ENCODE measurements at places on chromosomes 2 and 18. TPM values are rescaled to one million over a fixed set of nuclear protein-coding genes. Genes with fewer than 3 reads are reported as not detected.

DNA sequence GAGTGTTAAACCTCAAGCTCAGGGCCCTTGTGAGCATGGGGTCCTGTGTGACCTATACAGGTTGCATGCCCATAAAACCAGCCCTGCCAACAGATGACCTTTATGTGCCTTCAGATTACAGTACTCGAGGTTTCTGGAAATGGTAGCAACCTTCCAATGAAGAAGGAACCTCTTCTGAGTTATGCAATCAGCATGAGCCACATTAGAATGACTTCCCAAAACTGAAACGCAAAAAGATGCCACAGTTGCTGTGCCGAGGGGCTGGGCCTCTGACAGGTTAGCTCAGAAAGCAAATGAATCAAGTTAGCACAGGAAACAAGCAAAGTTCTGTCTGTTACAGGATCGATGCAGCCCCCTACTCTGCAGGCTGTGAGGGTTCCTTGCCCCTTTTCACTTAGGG, 37.7 kb downstream of the TGFA start:
- no peak for DNase-seq

- DNase-seq = no peak
Observed at GRCh38 chr2:14547830-14548229, 84.7 kb upstream of the LRATD1 start.

GRCh38 chr2:46462936-46463335, 16.4 kb upstream of the TMEM247 start:
- no peak for DNase-seq

The GPR39 gene
- total RNA-seq = 1.4 TPM

DNA sequence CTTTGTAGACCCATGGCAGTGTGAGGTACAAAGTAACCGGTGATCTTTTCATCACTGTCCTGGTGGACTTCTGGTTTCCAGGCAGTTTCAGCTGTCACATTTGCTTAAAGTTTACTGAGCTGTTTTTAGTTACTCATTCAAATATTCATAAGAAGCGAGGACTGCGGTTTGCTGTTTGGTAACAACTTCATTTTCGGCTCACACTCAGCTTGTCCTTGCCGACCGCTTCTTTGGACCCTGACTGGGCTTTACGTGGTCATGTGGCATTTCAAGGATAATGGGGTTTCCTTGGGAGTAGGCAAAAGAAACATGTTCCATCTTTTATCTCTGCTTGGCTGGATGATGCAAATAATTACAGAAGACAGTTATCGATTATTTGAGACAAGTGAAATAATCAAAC, 350.7 kb downstream of the PAX3 start:
- no peak for DNase-seq

- peak; percentile 88 for DNase-seq
Observed at GRCh38 chr18:1784113-1784512, 787.2 kb downstream of the METTL4 start.

The MOCOS gene
- 1.1 TPM for total RNA-seq

- no peak for DNase-seq
Observed at GRCh38 chr2:142824756-142825155, 52.7 kb upstream of the KYNU start.

DNA sequence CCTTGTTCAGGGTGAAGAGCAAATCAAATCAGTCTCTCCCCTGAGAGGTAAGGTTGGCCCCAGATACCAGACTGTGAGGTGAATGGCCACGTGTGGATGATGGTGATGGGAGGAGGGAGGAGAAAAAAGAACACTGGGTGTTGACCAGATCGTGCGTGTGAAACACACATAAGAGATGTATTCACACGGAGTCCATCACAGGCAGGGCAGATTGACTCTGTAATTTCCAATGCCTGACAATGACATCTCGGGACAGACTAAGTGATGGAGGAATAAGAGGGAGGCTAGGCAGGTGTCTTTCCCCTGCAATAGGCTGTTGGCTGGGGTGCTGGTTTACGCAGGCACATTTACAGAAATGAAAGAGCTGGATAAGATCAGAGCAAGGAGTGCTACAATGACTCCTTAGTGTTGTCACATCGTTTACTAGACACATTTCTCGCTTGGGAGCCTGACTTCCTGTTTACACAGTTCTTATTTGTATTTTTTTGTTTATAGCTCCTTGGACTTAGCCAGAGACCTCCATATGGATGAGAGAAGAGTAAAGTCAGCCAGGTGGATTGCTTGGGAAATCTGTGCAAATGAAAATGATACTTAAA, 43.1 kb downstream of the CPO start:
- no peak for DNase-seq

DNA sequence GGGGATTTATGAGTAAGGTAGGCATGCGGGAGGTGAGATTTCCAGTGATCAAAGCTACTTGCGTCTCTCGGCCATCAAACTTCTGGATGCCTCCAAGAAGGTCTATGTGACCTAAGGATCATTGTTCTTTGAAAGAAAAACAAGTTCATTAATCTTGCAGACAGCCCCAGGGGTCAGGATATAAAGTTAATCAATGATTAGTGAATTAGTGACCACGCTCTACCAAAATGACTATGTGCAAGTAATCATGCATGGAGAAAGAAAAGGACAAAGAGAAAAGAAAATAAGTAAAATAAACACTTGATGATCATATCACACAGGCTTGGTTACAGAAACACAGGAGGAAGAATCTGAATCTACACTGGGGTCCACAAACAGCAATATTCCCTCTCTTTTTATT, 42.5 kb upstream of the BCL11A start:
- DNase-seq = no peak

GRCh38 chr2:160507046-160507407, 13.4 kb upstream of the RBMS1 start:
- no peak for DNase-seq

GRCh38 chr2:190547886-190548285, 13.4 kb upstream of the NEMP2 start:
- no peak for DNase-seq

DNA sequence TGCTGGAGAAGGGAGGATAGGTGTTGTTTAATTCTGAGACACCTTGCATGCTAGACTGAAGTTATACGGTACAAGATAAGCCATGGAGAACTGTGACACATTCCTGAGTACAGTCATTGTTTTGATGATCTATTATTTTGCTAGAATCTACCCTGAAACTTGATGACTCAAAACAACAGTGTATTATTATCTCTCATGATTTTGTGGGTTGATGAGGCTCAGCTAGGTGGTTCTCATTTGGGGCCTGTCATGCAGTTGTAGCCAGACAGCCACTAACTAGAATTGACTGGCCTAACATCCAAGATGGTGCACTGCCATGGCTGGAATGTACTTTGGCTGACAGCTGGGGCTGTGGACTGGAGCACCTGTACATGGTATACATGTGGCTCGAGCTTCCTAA, 5.4 kb upstream of the IL1R1 start:
- no peak for DNase-seq

The GALNT3 gene
- 0.65 TPM for total RNA-seq

- no peak for DNase-seq
Observed at GRCh38 chr2:179184610-179185009, 80.0 kb downstream of the SESTD1 start.

The HES6 gene
- 5.3 TPM for total RNA-seq

The CYTIP gene
- total RNA-seq = 0.54 TPM

The BBS5 gene
- total RNA-seq = 6.2 TPM

The PROM2 gene
- 0.95 TPM for total RNA-seq

- DNase-seq = no peak
Observed at GRCh38 chr18:35564795-35565453, 16.6 kb upstream of the GALNT1 start.

DNA sequence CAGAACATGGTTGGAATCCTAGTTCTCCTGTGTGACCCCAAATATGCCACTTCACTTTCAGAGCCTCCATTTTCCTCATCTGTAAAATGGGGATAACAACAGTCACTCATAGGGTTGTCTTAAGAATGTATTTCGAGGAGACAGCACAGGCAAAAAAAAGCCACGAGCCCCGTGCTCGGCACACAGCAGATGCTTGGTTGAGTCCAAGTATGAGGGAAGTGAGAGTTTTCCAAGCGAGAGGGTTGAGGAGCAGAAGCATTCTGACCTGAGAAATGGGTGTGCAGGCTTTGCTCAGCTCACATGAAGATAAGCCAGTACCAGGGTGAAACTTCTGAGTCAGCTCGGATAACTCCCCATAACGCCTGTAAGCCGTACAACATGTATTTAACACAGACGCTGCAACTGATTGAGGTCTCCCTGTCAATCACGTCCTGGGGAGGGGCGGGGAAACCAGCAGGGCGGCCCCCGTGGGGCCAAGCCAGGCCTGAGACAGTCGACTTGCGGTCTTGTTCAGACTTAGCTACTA, 23.0 kb upstream of the ODC1 start:
- no peak for DNase-seq

GRCh38 chr2:191421950-191422349, 176.7 kb downstream of the MYO1B start:
- DNase-seq = no peak

DNA sequence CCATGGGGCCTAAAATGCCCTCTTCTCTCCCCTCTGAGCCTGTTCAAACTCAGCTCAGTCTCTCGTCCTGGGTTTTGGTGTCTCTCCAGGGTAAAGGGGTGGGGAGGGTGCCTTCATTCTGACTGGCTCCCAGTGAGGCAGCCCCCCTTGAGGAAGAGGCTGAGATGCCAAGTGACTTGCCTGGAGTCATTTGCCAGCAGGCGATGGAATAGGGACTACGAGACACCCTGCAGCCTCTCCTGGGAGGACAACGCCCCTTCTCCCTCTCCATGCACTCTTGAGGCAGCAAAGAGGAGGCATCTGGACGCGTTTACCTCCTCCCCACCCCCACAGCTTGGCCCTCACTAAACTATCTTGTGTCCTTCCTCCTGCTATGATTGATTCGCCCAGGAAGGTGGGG, 760 bp upstream of the STON1 start:
- DNase-seq = peak; percentile 45

The PLEKHH2 gene
- total RNA-seq = 11.2 TPM
